Fibroblast of skin of back (primary cell): ENCODE measurements at places on chromosomes 16 and 17.
A peak's percentile ranks its signal among the peaks of the same experiment; 100 is the strongest.

DNA sequence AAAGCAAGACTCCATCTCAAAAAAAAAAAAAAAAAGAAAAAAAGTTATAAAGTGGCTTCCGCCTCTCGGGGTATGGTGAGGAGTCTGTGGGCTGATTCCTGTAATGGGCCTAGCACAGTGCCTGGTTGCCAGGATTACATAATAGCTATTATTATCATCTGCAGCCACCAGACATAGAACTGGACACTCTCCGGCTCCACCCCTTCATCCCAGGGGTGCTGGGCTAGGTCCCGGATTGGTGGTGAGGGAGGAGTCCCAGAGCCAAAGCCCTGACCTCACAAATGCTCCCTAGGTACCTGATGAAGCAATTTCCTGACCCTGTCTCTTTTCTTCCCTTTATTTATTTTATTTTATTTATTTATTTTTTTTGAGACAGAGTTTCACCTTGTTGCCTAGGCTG lies 11.6 kb upstream of the ADGRG1 start:
- no peak for DNase-seq

DNA sequence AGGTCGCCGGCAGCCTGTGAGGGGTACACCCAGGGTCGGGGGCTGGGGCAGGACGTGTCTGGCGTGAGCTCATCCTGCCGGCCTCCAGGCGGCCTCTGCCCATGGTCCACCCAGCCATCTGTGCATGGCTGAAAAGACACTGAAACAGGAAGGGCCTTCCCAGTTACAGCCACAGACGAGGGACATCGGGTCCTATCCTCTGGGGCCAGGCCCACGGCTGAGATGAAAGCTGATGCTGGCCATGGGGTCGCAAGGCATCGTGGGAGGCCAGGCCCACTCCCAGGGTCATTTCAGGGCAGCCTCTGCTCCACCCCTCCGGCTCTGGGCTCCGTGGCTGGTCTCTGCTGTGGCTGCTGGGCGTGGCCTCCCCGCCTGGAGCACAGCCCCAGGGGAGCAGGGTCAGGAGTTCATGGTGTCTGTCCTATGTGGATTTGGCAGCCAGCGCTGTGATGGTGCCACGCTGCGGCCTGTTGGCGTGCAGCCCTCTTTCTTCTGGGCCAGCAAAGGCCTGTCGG lies 16.6 kb upstream of the ATP6V0C start:
- peak; percentile 39 for DNase-seq

DNA sequence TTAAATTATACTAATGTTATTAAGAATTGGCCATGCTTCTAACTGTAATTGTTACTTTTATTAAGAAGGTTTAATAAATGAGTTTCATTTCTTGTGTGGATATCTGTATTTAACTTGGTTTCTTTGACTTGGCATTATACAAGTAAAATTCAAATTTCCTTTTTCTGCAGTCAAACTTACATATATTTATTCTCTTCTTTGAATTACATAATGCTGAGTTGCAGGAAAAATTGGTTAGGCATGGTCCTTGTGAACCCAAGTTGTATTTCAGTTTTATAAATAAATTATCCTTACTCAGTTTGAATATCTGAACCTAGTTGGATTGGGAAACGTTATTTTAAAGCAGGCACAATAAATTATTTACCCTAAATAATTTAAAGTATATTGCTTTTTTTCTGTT lies 54.8 kb downstream of the NLK start:
- no peak for DNase-seq

GRCh38 chr16:89907055-89907814 lies 11.4 kb upstream of the MC1R start:
- no peak for DNase-seq

- no peak for DNase-seq
Observed at GRCh38 chr16:31083981-31084380, 4.8 kb downstream of the PRSS53 start.
